ENCODE measurements at places on chromosomes 7 and 10.

- DNase-seq = no peak
These were observed 176.8 kb upstream of the RHOBTB1 start for GRCh38 chr10:61120805-61121204.

DNA sequence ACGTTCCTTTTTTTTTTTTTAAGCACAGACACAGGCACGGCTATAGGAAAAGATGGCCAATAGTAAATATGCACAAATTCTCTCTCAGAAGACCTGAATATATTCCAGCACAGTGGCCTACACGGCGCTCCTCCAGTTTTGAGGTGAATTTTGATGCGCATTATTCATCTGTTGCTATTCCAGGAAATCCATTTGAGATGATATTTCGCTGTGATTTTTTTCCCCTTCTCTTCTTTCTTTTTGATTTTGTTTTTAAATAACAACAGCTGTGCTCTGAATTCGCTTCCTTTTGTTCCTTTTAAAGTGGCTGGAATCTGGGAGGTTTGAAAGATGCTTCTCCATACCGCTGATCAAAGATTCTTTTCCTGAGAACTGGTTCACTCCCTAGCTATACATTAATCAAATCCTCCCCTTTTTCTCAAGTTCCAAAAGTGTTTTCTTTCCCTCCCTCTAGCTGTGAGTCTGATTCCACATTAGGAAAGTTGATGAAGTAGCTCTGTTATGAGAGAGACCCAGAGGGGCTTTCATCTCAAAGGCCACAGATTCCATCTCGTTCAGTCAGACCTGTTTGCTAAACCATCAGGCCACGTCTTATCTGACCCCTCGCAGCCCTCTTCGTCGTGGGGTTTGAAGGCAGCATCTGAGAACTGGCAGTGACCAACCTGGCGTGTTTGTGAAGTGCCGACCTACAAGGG, 602.7 kb upstream of the NRP1 start:
- DNase-seq = no peak

GRCh38 chr7:71144963-71145362, 13.0 kb downstream of the GALNT17 start:
- no peak for DNase-seq

DNA sequence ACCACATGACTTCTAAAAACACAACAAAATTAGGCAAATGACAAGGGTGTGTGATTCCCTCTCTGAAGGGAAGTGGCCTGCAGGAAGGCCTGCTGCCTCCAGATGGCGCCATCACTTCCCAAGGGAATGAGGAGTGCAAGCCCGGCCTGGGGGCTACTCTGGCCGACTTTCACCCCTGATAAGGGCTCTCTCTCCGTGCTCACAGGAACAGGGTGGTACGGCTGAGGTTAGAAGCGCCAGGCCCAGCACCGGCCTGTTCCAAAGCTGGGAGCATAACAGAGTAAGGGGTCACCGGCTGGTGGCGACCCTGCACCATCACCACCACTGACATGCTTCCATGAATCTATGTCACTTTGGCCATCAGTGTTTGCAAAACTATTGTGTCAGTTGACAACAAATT, 13.1 kb downstream of the RBP3 start:
- peak; percentile 16 for DNase-seq

DNA sequence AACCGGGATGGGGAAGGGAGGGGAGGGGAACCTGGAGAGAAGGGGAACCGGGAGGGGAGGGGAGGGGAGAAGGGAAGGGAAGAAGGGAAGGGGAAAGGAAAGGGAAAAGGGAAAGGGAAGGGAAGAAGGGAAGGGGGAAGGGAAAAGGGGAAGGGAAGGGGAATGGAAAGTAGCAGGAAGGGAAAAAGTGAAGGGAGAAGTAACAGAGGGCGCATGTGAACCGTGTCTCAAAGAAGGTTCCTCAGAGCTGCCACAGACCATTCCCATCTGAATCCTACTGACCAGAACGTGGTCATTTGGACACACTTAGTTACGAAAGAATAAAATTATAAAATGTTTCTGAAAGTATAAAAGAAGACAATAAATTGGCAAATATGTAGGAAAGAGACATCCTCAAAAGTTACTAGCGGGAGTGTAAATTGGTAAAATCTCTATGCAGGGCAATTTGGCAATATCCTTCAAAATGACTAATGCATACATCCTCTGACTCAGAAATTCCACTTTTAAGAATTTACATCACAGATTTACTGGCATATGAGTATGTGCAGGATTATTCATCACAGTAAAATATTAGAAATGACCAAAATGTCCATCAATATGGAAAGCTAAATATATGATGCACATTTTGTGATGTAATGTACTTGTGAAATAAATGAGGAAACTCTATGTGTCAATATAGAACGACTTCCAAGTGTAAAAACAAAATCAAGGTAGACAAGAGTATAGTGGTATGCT, 12.9 kb downstream of the C10orf67 start:
- no peak for DNase-seq

GRCh38 chr7:22676385-22676784, 50.6 kb upstream of the IL6 start:
- no peak for DNase-seq

- DNase-seq = no peak
These were observed 113.5 kb downstream of the AHR start for GRCh38 chr7:17411922-17412321.

DNA sequence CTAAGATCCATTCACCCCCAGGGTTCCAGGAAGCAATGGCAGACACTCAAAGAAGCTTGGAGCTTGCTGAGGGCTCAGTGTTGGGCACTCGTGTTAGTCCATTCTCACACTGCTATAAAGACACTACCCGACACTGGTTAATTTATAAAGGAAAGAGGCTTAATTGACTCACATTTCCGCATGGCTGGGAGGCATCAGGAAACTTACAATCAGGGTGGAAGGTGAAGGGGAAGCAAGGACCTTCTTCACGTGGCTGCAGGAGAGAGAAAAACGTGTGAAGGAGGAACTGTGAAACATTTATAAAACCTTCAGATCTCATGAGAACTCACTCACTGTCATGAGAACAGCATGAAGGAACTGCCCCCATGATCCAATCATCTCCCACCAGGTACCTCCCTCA, 44.7 kb upstream of the SMNDC1 start:
- no peak for DNase-seq

DNA sequence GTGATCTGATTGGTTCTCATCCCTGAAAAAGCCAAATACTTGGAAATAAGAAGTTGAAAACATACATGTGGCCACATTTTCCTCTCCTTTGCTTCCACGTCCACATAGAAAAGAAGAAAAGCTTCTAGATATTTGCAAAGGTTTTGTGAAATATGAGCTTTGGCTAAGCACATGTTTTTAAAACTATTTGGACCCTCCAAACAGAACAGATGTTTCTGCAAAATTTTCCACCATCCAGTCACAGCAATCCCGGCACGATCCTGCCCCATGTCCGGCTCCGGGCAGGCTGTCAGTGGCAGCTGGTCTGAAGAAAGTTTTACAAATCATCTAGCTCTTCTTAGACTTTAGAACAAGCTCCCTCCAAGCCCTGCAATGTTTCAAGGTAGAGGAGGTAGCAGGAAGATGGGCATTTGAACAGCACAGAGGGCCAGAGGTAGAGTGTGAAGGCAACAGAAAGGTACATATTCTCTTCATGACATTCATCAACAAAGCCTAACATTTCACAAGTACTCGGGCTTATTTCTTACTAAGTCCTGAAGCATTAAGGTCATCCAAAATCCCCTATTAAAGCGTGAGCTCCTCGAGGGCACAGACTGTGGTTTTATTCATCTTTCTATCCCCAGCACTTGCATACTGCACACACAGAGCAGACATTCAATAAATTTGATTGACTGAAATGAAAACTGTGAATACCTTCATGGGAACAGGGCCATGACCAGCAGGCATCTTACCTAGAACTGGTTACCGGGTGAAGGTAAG, 110.1 kb downstream of the JAZF1 start:
- no peak for DNase-seq

- DNase-seq = no peak
These were observed 231.8 kb downstream of the AHR start for GRCh38 chr7:17530244-17530643.

DNA sequence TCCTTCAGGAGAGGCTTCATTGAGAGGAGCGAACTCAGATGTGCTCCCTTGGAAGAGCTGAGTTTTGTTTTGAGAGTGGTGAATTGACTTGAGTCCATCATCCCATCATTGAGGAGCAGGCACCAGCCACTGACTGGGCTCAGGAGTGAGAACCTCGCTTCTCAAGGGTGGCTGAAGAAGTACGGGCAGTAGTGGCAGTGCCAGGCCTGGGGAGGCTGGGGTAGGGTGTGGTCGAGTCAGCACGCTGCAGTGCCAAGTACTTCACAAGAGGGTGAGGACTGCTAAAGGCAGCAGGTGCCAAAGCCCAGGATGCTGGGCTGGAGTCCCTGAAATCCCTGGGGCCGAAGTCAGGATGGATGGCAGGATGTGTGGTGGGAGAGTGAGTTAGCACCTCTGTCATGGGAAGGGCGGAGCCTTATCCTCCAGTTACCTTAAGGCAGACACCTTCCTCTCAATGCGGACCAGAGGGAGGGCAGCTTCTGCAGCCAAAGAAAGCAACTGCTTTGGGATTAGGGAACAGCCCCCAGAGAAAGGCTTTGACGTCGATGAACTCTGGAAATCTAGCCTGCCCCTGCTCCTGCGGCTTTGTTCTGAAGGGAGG, 210.3 kb downstream of the CAMK1D start:
- no peak for DNase-seq

DNA sequence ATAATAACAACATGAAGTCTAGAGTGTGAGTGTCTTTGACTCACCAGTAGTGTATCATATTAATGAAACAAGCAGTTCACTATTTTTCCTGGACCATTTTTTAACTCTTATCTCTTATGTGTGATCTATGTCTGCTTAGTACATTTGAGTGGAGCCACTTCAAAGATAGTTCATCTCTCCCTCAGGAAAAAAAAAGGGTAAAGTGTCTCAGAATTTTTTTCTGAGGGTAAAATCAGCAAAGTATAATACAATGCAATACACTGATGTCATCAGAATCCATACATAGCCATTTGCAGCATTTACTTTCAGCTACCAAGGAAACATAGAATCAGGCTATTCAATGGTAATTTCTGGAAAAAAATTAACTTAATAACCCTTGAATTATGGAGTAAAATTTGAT, 706.7 kb downstream of the DNAJB9 start:
- DNase-seq = no peak

GRCh38 chr7:29457565-29458011, 106.0 kb upstream of the PRR15 start:
- DNase-seq = no peak

DNA sequence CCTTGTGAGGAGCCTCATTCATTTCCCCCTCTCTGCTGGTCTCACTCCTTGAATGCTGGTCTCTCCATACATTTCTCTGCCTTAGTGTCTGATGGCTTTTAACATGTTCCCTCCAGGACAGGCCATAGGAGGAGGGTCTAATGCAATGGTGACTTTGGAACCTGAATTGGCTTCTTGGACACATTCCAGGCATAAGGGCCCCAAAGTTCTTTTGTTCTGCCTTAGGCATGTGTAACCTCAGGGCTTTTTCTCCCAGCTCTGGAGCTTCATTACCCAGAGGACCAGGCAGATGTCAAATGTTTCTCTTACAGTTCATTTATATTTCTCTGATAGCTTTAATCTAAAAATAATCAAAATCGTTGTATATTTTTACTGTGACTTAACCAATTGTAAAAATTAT, 162.6 kb downstream of the SDK1 start:
- DNase-seq = no peak

DNA sequence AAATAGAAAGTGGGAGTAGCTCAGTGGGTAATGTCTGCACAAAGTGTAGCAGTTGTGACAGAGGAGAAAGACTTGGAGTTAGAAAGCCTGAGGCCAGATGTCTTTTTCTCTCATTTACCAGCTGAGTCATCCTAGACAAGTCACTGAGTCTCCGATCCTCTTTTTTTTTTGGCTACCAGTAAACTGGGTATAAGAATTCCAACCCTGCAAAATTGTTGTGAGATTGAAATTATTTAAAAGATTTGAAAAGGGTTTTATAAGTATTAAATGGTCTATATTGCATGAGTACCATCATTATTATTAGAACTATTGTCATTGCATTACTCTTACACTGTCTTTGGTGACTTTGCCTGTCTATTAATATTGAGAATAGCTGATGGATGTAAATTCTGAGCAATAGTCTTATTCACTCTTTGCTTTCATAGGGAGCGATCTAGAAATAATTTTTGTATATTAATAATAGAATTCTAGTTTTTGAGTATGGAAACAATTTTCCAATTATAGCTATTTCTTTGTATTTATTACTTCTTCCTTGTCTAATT, 74.0 kb downstream of the ARID5B start:
- DNase-seq = peak; percentile 43

DNA sequence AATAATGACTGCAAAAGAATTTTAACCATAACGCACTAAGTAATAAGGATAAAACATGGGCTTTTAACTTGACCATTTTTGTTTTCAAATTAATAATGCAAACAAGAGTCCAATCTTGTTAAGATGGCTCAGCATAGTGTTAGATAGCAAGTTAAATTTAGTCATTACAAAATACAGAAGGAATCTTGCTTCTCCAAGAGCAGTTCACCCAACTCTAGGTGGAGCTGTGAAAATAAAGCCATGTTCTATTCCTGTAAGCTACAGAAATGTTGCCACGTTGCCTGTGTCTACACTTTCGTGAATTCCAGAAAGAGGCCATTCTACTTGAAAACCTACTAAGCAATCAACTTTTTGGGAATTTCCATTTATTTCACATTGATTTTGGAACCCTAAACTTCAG, 191.9 kb downstream of the SFMBT2 start:
- no peak for DNase-seq

DNA sequence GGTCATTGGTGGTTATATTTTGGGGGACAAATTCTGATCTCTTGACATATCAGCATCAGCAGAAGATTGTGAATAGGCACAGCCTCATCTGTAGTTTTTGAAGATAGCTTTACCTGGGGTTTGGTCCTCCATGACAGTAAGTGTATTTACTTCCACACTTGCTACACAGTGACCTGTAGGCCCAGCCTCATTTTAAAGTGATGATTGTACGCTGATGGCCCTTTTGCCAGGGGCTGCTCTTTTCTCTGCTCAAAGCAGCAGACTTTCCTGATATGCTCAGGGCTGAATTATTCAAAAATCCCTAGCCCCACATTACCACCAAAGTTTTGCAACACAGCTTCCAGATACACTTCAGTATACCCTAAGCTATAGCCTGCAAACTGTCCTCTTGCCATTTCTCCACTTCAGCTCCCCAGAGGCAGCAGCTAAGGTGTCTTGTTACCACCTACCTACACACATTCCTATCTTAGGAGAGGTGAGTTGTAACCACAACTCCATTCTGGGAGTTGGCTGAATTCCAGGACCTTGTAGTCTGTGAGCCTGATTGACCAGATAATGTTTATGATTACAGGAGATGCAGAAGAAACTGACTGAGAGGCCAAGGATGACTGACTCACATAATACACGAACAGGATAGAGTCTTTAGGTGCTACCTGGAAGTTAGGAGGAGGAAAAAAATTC, 6.0 kb downstream of the ASB4 start:
- DNase-seq = no peak

DNA sequence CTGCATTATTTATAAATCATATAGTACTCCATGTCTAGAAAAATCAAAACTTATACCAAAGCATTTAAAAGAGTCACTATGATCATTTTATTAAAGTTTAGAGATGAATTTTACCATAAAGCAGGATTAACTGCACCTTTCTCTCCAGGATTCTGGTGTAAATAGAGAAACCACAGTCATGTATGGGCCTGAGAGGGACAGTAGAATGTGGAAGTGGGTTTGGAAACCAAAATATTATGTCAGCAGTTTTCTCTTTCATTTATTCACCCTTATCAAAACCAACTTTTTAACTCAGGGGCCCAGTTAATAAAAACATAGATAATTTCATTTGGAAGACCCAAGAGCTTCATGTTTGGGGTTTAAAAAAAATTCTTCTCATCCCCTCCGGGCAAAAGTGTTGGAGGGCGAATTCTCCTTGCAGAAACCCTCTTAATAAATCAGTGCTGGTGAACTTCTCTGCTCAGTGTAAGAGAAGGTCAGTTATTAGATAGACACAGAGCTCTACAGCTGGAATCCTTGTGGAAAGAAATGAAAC, 266.2 kb downstream of the CREB5 start:
- no peak for DNase-seq

All from COLO829 (cell line).